ENCODE measurements at places on chromosomes 3 and 15.

DNA sequence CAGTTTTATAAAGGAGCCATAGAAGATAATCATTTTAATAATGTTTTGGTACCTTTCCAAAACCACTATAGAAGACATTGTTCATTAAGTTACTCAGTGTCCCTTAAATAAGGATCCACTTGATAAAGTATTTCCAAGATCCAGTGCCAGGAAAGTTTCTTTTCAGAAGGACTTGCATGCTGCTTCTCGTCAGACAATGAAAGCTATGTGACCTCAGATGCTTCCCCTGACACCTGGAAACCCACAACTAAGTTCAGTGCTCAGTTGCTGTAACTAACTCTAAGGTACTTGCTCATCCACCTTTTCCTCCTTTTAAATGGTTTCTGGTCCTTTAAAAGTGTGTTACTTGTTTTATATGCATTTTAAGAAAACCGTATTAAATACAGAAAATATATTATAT, 7.3 kb downstream of the SSR3 start:
- peak; percentile 57 for DNase-seq

GRCh38 chr3:23508464-23508863, 297.3 kb upstream of the UBE2E1 start:
- DNase-seq = no peak

- no peak for DNase-seq
Observed at GRCh38 chr3:137343283-137343682, 385.5 kb downstream of the IL20RB start.

- peak; percentile 18 for DNase-seq
Observed at GRCh38 chr3:67863869-67864268, 209.5 kb upstream of the SUCLG2 start.

- no peak for DNase-seq
Observed at GRCh38 chr3:56633602-56634535, 49.2 kb downstream of the TASOR start.

DNA sequence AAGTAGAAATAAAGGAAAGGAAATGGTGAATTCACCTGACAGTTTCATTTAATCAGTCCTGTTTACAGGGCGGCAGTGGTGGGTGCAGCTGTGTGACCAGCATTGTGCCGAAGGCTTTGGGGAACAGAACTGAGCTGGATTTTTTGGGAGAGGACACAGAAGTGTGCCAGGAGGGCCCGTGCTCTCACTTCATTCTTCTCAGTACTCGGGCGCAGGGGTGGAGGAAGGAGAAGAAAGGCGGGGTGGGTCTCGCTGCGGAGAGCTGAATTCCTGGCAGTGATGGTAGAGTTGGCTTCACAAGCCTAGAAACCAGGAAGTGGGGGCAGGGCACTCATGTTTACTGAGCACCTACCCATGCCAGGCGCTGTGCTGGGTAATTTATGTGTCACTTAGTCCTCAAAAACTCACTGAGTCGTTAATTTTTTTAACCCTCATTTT, 64.6 kb downstream of the CRTC3 start:
- no peak for DNase-seq

DNA sequence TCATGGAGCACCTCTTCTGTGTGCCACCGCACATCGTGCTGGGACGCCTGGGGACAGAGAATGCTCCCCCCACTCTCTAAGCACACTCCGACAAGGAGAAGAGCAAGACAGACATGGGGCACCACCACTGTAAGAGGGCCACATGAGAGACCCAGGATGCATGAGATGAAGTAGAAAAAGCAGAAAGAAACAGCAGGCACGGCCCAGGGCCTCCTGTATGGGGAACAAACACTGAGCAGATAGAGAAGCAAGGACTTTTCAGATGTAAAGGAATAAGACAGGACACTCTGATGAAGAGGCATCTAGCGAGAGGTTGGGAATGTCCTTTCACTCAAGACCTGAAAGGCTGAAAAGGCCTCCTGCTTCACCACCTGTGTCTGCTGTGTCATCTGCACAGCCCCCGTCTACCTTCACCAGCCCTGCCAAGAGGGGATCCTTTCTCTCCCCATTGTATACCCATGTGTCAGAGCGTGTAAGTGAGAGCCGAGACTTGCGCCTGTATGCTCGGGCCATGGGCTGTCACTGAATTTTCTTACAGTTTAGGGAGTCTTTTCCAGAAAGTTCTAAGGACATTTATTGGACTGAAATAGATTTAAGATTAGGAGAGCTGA, 125.6 kb downstream of the LRRK1 start:
- DNase-seq = no peak

- no peak for DNase-seq
Observed at GRCh38 chr3:180457225-180457624, 144.7 kb upstream of the TTC14 start.

DNA sequence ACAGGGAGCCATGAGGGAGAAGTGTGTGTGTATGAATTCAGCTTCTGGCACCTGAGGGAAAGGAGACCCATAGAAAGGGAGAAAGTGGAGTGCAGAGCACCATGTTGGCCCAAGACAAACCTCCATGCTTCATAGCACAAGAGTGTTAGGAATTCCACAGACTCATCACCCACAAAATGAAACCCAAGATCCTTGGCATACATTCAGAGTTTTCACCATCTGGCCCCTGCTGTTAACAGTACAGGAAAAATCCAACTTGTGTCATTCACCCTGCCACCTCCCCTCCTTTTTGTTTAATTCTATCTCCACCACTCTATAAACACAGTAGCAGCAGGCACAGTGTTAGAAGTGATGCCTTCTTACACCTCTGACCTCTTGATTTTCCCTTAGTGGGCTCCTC, 60.0 kb upstream of the MNS1 start:
- peak; percentile 42 for DNase-seq

- DNase-seq = peak; percentile 94
Observed at GRCh38 chr3:81554388-81554787, 207.1 kb downstream of the GBE1 start.

GRCh38 chr3:175255698-175256097, 396.6 kb downstream of the NAALADL2 start:
- peak; percentile 46 for DNase-seq

GRCh38 chr3:187946163-187946691, 201.0 kb upstream of the BCL6 start:
- DNase-seq = peak; percentile 82

DNA sequence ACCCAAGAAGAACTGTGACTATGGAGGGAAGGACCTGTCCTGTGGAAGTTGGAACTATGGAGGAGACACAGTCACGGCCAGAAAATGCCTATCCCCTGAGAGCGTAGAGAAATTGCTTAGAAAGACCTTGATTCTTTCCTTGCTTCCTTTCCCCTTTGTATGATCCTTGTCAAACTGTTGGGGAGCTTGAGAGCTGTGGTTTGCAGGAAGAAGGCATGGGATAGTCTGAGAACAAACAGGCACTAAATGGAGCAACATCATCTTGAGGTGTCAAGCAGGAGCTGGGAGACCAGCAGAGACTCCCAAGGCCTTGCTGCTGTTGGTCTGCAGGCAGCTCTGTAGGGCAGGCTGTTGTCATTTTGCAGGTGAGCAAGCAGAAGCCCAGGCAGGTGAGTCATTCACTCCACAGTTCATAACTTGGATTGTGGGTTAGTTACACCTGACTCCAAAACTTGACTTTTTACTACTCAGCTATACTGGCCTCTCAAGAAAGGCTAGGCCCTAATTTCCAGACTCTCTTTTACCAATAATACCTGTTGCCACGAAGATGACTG, 298.9 kb downstream of the LRTM1 start:
- no peak for DNase-seq

DNA sequence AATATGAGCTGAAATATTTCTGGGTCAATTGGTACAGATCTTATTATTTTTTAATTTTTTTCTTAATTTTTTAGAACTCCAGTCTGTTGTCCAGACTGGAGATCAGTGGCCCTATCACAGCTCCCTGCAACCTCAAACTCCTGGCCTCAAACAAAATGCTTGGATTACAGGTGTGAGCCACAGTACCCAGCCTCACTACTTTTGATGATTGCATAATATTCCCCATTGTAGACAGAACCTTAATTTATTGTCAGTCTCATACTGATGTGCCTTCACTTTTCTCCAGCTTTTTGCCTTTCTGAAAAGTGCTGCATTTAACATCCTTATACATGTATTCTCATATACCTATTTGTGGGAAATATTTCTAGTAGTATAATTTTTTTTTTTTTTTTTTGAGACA, 144.9 kb downstream of the LIPC start:
- no peak for DNase-seq
